Psoas muscle (tissue), 8 donors: ENCODE measurements at places on chromosomes 13 and 19.

DNA sequence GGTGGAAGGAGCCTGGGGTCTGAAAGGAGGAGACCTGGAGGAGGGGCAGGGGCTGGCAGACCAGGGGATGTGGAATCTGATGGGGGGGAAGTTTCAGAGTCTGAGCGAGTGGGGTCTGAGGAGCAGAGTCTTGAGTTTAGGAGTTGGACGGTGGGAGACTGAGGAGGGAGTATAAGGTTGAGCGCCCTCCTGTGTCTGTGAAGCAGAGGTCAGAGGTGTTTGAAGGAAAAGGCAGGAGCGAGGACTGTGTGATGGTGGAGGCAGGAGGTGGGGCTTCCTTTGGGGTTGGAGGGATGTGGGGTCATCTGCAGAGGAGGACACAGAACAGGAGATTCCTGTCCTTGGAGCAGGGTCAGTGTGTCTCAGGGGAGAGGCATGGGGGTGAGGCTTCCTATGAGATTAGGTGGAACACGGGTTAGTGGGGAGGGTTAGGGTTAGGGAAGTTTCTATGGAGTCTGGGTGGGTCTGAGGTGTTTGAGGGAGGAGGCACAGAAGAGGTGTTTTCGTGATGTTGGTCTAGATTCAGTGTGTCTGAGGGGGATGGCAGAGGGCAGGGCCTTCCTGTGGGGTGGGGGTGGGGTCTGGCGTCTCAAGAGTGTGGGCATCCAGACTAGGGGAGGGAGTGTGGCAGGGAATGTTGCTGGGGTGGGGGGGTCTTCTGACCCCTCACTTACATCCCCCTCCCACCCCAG lies 8.3 kb downstream of the RYR1 start:
- DNase-seq, result no peak

- no peak for DNase-seq
These were observed 939.2 kb upstream of the ATXN8OS start for GRCh38 chr13:69168436-69168835.

DNA sequence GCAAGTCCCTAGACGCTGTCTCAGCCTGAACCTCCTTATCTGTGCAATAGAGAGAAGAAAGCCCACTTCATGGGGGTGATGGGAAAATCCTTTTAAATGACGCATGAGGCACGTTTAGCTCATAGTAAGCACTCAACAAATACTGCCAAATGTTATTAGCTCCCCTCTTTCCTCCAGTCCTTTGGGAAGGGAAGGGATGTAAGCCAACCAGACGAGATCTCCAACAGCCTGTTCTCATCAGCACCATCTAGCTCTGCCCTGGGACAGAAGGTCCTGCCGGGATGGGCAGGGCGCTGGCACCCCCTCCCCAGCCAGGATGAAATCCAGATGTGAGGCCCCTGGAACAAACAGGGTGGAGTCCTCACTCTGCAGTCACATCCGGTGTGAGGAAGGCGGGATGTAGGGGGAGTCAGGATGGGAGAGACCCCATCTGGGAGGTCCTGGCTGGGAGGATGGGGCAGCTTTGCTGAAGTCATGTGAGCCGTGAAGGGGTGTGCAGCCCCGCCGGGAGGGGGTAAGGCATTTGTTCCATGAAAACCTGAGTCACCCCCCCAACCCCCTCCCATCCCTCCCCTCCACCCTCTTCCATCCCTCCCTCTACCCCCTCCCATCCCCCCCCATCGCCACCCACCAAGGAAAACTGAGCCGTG lies 4.6 kb downstream of the S1PR2 start:
- DNase-seq, result peak; percentile 83

DNA sequence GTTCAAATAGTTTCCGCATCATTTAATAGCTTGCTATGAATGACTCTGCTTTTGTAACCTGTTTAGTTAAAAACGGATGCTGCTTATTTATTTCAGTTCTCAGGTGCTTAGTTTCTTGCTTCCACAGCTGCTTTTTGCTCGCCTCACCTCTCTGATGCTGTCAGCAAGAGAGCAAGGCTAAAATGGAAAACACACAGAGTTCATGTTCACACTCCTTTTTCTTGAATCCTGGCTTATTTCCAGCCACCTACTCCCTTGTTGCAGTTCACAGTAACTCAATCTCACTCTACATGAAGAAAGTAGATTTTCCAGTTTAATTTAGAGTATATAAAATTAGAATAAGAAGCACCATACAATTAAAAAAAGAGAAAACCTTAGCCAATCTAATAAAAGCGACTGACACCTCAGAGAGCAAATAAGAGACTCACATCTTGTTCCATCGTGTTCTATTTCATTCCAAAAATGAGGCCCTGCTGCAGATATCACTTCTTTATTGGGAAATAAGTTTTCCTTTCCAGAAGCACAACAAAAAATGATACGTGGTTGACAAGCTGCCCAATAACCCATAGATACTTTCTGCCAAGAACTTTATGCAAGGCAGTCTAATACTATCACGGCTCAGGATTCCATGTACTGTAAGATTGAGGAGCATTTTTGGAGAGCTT lies 326.1 kb upstream of the SLITRK1 start:
- no peak for DNase-seq

- peak; percentile 72 for DNase-seq
These were observed 5.5 kb upstream of the CCNE1 start for GRCh38 chr19:29806098-29806866.

DNA sequence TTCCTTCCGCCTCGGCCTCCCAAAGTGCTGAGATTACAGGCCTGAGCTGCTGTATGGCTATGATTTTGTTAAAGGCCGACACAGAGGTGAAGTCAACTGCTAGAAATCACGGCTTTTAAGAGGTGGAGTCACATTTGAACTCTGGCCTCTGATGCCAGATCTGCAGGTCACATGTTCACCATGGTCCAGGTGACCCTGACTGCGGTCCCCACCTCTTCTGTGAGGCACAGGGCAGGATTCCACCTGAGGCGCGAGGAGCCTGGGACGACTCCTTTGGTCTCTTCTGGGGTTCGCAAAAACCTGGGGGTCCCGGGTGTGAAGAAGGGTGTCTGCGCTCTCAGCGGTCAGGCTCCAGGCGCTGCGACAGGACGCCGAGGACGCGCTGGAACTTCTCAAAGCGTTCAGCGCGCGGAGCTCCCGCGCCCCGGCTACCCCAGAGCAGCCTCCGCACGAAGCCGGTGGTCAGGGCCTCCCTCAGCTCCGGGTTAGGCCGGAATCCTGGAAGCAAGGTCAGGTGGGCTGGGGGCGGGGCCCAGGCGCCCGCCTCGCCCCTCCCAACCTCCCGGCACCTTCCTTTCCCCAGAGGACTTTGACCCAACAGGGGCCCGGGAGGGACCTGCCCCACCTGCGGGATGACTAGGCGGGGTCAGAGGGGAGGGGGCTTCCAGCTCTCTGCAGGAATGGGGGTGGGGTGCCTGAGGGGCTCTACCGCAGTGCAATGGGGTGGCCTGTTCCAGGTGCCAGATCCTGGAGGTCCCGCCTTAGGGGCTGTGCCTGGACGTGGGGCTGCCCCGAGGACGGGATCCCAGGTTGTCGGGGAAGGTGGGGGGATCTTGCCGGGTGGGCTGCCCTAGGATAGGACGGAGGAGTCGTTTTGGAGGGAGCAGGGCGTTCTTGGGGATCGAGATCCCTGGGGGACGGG lies 13.0 kb downstream of the TRIP10 start:
- no peak for DNase-seq

DNA sequence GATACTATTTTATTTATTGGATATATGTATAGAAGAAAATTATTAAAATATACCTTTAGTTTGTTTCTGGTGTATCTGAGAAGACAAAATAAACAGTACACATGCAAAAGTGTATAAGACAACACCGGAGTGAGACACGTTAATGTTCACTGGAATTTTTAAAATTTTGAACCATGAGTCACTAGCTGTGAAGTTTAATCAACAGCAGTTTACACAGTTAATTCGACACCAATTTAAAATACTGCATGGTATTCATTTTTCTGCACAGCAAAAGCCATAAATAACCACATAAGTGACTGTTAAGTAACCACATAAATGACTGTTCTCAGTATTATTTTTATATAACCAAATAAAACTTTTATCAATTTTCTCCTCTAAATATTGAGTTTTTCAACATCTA lies 418.7 kb upstream of the NBEA start:
- DNase-seq, result no peak

- DNase-seq, result no peak
These were observed 4.4 kb downstream of the WASF3 start for GRCh38 chr13:26561651-26562511.

DNA sequence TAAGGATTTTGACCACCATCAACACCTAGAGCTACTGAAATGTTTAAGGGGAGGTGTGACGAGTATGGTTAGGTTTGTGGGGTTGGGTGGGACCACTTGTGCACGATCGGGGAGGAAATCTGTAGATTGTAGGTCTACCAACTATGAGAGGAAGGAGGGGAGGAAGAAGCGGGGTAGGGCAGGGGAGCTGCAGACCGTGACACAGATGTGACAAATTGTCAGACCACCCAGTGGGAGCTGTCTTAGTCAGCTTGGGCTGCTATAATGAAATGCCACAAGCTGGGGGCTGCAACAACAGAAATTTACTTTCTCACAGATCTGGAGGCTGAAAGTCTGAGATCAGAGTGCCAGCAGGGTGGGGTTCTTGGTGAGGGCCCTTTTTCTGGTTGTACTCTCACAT lies 62.2 kb upstream of the ARGLU1 start:
- DNase-seq, result no peak

DNA sequence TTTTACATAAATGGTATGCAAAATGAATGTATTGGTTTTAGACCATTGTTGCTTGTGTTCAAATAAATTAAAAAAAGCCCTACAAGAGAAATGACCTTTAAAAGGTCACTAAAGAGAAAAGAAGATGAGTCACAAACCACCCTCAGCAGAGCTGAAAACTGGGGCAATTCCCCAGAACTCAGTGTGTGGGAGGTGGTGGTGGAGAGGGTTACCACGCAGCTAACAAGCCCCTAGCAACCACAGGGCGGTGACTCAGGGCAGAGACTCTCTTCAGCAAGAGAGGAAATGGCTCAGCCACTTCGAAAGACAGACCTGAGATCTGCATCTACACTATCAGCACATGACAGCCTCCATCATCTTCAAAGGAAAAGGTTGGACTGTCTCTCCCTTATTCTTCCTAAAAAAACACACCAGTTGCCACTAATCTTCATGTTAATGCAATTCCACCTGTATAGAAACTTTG lies 29.4 kb upstream of the NDFIP2 start:
- DNase-seq, result no peak

DNA sequence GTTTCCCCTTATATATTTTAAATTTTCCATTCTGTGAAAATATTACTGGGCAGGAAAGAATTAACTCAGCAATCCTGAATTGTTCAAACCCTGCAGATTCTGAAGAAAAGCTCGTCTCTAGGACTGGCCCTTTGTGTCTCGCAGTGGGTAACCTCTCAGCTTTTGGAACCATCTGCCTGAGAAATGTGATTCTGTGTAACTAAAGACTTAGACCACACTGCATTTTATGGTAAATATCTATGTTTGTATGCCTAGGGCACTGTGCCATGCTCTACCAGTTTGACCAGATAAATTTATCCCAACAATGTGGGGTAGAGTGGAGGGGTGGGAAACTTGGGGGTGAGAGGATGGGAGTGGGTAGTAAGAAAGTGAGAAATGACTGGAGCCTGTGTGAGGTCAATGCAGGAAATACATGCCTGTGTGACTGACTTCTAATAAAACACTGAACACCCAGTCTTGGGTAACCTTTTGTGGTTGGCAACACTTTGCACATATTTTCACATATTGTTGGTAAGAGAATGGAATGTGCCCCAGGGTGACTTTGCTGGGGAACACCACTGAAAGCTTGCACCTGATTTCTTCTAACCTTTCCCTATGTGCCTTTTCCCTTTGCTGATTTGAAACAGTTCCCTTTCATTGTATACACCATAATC lies 1181.9 kb downstream of the OLFM4 start:
- no peak for DNase-seq

DNA sequence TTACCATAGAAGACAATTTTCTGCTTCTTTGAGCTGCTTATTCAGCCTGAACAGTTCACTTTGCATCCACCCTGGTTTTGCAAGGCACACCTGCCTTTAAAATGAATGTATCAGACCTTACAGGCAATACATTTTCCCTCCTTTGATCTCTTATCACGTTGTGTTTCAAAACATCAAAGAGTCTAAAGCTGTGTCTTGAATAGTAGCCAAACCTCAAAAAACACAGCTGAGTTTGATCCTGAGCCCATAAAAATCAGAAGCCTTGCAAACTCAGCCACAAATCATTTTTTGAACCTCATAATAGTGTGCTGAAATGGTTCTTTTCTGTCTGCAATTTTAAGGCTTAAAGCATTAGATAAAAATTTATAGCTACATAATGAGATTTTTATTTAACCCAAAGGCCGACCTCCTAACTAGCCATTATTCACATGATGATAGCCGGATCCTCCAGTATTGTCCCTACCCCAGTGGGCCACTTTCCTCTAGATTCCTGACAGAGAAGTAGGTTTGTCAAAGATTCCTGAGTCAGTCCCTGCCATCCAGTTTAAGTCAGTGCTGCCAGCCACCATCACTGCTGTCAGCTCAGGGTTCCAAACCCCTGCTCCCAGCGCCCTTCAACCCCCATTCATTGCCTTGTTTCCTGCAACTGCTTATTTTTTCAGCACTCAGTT lies 71.8 kb downstream of the CAB39L start:
- no peak for DNase-seq

DNA sequence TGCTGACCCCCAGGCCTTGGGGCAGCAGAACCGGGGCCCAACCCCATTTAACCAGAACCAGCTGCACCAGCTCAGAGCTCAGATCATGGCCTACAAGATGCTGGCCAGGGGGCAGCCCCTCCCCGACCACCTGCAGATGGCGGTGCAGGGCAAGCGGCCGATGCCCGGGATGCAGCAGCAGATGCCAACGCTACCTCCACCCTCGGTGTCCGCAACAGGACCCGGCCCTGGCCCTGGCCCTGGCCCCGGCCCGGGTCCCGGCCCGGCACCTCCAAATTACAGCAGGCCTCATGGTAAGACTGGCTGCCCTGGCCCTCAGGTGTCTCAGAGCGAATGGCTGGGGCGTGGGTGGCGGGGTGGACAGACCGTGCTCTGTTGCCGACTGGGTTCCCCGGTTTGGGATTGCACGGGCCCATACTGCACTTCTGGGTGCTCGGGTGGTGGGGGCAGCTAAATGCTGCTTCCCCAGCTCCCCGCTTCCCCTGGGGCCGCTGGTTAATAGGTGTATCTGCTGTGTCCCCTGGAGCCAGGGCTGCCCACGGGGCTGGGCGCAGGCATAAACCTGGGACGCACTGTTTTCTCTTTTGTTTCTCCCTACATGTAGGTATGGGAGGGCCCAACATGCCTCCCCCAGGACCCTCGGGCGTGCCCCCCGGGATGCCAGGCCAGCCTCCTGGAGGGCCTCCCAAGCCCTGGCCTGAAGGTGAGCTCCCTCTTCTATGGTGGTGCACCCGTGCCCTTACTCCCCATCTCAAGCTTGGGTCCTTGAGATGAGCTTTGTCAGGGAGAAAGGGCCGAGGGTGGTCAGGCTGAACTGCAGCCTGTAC lies 25.7 kb downstream of the SMARCA4 start:
- no peak for DNase-seq

- no peak for DNase-seq
These were observed 67.1 kb upstream of the KPNA3 start for GRCh38 chr13:49859560-49859959.
